ENCODE measurements at places on chromosomes 16 and 17.

- DNase-seq: no peak
Measured at GRCh38 chr17:72560303-72561247, 439.8 kb downstream of the SOX9 start.

GRCh38 chr16:3023669-3024478 is at the start of the genes HCFC1R1 and THOC6:
TSS of gene HCFC1R1 (minus strand) at chr16:3023942. CDS start at chr16:3023941, 1 bp downstream.
TSS of gene THOC6 (plus strand) at chr16:3024035. CDS start at chr16:3024327, 292 bp downstream.
- DNase-seq: peak; percentile 96

DNA sequence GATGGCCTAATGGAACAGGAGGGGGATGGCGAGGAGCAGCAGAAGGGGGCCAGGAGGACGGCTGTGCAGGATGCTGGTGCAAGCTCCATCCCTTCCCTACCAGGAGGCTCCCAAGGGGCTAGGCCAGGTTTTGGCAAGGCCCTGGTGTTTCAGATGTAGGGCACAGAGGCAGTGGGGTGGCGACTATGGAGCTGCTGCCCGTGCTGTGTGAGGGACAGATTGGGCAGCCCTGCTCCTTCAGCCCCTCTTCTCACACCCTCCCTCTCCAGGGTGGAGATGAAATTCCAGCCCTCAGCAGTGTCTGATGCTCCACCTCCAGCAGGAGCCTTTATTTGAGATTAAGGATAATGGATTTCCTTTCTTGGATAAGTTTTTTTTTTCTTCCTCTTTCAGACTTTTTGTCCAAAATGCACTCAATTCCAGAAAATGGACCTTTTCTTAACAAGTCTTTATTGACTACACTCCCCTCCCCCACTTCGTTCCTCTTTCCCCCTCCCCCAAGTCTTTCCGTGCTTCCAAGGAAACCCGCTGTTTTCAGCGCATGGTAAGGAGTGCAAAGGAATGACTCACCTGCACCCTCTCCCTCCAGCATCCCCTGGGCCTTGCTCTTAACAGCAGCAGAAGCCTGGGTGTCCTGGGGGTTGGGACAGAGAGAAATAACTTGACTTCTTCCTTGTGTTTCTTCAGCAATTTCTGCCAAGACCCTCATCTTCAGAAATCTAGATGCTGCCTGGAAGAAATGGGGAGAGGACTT is 95.2 kb downstream of the CCDC182 start:
- DNase-seq: no peak

- no peak for DNase-seq
Measured at GRCh38 chr17:79518585-79519523, 92.0 kb downstream of the RBFOX3 start.

- no peak for DNase-seq
Measured at GRCh38 chr16:28990375-28991040, 5.7 kb downstream of the LAT start.

DNA sequence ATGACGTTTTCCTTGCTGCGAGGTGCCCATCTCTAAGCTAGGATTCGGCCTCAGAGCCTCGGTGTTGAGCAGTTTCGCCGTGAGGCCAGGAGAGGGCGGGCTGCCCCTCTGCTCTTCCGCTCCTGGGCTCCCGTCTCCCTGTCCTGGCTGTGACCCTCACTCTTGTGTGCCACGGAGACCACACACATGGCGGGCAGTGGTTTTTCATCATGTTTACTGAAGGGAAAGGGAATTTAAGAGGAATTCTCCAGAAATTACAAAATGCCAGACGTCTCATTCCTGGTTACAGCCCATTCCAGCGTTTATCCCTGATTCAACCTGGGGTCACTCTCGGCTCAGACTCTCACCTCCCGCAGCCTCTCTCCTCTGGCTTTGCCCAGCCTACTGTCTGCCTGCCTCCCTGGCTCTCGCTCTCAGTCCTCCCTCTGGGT is 96.8 kb upstream of the ELAC2 start:
- DNase-seq: no peak

DNA sequence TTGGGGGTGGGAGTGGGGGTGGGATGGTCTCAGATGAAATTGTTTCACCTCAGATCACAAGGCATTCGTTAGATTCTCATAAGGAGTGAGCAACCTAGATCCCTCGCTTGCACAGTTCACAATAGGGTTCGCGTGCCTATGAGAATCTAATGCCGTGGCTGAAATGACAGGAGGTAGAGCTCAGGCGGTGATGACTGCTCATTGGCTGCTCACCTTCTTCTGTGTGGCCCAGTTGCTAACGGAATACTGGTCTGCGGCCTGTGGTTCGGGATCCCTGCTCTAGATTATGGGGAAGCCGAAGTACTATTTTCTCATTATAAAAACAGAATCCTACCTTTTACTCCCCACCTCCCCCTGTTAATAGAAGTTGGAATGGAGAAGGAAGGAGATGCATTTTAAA is 18.9 kb downstream of the CLTC start:
- no peak for DNase-seq

All from SK-N-MC (cell line).